Central memory CD8-positive, alpha-beta T cell (primary cell): ENCODE measurements at places on chromosomes 2 and 18.

DNA sequence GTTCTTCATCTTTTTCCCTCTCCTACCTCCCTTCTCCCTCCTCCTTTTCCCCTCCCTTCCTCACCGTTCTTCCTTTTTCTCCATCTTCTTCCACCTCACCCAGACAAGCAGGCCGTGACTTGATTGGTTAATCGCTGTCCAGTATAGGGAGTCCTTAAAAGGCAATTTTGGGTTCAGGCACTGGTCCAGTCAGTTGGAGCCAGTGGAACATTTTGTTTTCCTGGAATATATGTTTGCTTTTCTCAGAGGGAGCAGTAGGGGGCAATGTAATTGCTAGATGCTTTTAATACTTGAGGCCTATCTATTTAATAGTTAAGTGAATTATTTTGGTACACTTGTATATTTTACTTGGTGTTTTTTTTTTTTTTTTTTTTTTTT is 15.0 kb downstream of the ELAC1 start:
- no peak for DNase-seq

- DNase-seq = no peak
These were observed 24.6 kb downstream of the HYCC2 start for GRCh38 chr2:201046881-201047280.

DNA sequence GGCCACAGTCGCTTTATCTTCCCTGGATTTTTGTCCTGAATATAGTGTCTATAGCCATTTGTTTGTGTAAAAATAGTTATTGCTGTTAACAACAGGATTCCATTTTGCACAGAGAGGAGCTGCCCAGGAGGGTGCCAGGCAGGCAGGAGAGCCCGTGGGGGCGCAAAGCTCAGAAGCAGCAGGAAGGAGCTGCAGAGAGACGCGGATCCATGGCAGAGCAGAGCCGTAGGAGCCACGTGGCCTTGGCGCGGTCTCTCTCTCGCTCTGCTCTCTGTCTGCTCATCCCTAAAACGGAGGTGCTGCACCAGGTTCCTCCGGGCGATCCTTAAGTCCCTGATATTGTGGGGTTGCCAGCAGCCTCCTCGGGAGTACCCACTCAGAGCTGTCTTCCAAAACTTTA is 185.3 kb upstream of the MYT1L start:
- no peak for DNase-seq

GRCh38 chr2:96202152-96202854 is 6.3 kb downstream of the STARD7 start:
- DNase-seq = no peak

DNA sequence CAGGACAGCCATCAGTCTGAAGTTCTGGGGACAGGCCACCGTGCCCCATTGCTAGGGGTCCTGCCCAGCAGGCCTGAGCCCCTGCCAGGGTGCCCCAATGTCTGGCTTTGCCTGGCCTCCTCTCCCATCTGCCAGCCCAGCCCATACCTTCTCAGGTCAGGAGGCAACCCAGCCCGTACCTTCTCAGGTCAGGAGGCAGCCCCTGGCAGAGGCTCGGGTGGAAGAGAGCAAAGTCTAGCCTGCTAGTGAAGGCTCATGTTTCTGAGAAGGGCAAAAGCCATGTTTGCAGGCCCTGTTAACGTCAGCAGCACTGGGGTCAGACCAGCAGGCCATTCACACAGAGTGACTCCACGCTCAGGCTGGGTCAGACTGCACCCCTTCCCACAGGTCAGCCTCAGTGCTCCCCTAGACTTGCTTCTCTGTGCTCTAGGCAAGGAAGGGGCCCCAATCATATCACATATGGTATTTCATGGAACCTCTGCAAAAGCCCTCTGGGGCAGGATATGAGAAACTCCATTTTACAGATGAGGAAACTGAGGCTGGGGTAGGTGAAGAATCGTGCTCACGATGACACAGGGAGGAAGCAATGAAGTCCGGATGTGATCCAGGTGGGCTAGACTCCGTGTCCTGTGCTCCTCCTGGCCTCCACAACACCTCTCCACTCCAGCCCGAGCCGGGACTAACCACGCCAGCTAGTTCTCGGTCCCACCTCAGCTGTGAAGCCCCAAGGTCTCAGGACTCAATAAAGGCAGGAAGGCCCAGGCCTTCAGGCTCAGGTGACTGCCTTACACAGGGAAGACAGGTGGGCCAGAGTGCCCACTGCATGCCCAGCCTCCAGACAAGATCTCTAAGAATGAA is 9.5 kb downstream of the SDC1 start:
- no peak for DNase-seq
